ENCODE measurements at places on chromosomes 7 and 10.

- DNase-seq = no peak
These were observed 724.8 kb downstream of the INHBA start for GRCh38 chr7:40978047-40978446.

DNA sequence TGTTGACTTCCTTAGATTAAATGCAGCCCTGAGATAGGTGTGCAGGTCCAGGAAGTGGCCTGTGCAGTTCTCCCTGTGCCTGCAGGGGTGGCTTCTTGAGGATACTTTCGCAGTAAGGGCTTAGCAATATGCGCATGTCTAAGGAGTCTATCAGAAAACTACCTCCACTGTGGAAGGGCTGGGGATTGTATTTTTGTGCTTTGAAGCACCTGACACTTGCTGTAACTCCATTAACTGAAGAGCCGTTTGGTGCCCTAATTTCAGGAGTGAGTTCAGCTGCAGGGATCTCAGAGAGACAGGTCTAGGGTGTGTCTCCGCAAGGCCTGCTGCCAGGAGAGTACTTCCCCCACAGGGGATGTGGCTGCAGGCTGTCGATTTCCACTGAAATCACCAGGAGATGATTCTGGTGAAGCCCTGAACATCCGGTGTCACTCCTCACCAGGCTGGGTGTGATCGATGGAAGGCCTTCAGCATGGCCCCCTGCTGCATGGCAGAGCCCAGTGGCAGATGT is 35.5 kb downstream of the IKZF1 start:
- DNase-seq = no peak

DNA sequence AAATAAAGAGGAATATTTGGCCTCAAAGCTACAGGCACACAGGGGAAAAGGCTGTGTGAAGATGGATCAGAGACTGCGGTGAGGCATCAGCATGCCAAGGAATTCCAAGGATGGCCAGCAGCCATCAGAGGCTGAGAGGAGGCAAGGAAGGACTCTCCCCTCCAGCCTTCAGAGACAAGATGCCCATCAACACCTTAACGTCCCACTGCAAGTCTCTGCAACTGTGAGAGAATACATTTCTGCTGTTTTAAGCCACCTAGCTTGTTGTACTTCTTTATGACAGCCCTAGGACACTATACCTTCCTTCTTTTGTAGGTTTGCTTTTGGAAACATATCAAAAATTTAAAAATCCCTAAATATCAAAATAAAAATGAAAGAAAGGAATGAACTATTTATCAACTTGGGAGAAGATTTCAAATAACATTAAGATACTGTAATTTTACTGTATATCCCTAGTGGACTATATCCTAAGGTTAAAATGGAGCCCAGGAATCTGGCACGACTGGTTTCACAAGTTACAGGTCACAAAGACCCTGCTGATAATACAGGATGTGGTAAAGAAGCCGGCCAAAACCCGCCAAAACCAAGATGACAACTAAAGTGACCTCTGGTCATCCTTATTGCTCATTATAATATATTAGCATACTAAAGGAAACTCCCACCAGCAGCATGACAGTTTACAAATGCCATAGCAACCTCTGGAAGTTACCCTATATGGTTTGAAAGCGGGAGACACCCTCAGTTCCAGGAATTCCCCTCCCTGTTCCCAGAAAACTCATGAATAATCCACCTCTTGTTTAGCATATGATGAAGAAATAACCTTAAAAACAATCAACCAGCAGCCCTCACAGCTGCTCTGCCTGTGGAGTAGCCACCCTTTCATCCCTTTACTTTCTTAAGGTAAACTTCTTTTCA is 185.2 kb downstream of the AVL9 start:
- DNase-seq = no peak

DNA sequence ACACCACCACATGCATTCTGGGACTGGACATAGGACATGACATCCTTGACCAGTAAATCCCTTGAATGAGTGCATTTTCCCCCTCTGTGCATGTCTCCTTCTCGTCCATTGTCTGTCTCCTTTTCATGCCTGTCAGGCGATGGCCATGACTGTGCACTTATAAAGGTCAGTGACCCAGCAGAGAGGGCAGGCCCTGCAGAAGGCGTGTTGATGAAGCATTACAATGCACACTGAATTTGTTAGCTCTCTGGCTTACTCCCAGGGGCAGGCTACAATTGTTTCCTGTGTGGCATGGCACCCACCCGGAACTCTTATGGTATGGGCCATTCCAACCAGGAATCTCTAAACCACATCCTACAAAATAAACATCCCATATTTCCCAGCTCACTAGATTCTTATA is 71.1 kb downstream of the SAMD9 start:
- no peak for DNase-seq

DNA sequence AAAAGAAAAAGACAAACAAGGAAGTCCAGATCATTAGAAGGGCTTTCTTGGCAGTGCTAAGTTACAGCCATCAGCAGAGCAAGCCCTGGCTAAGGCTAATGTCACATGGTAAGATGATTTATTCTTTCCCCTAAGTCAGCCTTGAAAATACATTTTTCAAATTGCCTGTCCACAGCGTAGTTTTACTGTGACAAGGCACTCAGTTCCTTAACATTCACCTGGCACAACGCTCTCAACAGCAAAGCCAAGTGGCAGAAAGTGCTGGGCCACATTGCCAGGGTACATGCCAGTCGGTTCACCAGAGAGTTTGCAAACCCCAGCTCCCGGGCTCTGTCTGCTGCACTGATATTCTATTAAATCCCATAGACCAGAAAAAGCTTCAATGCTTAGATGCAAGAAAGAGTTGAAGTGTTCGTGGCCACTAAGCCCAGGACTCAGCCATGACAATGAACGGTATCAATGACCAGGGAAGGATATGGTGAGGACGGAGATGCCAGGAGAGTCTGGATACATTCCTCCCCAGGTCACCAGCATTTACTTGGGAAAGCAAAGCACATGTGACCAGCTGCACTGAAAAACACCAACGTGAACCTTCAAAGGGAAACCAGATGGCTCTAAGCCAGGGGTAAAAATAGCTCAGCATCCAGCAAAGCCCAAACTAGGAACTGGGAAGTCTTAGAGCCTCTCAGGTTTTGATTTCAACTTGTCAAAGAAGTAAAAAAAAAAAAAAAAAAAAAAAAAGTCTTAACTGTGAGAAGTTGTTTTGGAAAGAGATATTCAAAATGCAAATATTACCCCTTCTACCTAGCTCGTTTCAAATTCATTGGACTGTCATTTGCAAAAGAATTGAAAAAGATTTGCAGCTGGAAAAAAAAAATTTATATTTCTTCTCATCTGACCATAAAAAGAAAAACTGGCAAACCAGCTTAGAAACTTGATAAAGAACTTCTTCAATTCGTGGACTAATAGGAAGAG is 23.9 kb upstream of the MPP7 start:
- DNase-seq = no peak

Data from fibroblast of skin of left quadriceps (primary cell).